Astrocyte (in vitro differentiated cells and primary cell): ENCODE measurements at places on chromosomes 3 and 15. TPM values are rescaled to one million over a fixed set of nuclear protein-coding genes. Genes with fewer than 3 reads are reported as not detected.

DNA sequence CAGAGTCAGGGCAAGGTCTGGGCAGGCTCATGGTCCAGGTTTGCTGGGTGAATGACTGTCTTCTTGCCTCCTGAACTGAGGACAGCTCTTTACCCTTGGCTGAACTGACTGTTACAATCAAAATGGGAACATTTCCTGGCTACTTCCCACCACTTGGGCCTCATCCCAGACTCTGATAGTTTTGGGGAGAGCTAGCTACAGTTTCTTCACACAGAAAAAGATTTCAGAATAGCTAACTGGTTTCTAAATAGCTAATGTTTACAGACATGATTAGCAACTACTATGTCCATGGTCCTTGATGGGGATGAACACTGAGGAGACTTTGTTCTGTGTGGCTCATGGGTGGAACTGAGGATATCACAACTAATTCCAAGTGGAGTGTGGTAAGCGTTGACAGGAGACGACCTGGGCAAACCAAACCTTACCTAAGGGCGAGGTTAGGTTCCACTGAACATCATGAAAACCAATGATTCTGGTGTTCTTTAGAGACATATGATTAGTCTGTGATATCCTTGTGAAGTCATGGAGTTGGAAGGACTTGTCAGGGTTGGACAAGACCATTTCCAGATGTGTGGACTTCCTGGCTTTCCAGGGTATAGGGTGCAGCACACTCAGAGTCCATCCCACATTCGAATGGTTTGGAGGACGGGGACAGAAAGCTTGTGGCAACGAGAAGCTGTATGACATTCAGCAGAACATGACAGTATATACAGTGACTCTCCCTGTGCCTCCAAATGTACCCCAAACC is 7.3 kb downstream of the ALPK3 start:
- DNase-seq: no peak

- DNase-seq: no peak
These were observed 27.6 kb downstream of the SLC4A7 start for GRCh38 chr3:27456554-27456953.

The PSTPIP1 gene
- total RNA-seq: not detected in 2 replicates

GRCh38 chr3:177050501-177051237 is 146.6 kb downstream of the TBL1XR1 start:
- peak; percentile 54 for DNase-seq

GRCh38 chr3:128432301-128432970 is 34.3 kb downstream of the DNAJB8 start:
- no peak for DNase-seq

DNA sequence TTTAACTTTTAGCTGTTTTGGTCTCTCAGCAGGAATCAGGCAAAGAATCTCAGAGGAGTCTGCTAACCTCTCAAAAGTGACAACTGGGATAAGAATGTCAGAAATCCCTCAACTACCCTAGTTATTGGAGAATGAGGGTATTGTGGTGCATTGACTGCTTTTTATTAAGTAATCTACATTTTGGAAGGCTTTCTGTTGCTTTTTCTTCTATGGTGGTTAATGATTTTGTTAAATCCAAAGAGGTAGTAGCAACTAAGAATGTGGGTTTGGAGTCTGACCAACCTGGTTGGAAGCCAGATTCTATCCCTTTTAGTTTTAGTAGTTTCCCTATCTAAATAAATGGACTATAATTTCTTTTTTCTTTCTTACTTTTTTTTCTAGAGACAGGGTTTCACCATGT is 94.7 kb upstream of the RNF7 start:
- DNase-seq: peak; percentile 81

The KCNMB3 gene
- 0.75 and 1.7 TPM in 2 replicates for total RNA-seq

GRCh38 chr3:5151586-5151985 is 29.5 kb downstream of the ARL8B start:
- DNase-seq: no peak

DNA sequence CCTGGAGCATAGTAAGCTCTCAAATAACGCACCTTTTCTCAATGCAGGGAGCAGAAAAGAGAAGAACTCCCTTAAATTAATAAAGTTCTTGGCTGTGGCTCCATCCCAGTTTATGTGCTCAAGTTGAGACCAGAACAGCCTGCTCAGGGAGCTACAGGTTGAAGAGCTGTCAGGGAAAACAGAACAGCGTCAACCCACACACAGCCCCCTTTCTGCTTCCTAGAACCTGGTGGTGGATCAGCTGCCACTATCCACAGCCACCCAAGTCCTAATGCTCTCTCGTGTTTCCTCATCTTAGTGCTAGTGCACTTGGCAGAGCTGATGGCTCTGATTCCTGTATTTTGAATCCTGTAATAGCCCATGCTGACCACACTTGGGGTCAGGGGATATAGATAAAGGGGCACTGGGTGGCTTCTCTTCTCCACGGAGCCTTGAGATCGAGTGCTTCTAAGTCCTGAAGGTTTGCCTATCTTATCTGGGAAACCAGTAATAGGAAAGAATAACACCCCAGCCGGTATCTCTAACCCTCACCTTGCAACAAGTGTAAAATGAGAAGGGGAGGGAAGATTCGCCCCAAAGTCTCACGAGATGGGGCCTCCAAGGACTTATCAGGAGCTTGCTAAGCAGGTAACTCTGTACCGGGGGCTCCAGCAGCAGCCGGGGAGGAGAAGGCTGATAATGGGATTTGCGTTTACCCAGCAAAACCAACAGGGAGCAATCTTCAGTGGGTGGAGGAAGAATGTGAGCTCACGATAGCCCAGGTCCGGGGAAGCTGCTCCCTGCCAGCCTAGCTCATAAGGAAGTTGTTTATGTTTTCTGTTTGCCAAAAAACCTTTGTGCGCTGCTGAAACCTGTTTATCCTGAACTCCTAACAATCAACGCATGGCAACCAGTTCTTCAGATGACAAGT is 136.2 kb upstream of the ICE2 start:
- DNase-seq: no peak

- no peak for DNase-seq
These were observed 31.1 kb downstream of the ACKR4 start for GRCh38 chr3:132628157-132628556.

The CHRNA7 gene
- total RNA-seq: 1.5 and 1.9 TPM in 2 replicates

The HYAL2 gene
- 42.9 and 45.8 TPM in 2 replicates for total RNA-seq

The GMPPB gene
- total RNA-seq: 21.4 and 24.6 TPM in 2 replicates

- no peak for DNase-seq
These were observed 8.2 kb upstream of the VGLL4 start for GRCh38 chr3:11651900-11652299.

DNA sequence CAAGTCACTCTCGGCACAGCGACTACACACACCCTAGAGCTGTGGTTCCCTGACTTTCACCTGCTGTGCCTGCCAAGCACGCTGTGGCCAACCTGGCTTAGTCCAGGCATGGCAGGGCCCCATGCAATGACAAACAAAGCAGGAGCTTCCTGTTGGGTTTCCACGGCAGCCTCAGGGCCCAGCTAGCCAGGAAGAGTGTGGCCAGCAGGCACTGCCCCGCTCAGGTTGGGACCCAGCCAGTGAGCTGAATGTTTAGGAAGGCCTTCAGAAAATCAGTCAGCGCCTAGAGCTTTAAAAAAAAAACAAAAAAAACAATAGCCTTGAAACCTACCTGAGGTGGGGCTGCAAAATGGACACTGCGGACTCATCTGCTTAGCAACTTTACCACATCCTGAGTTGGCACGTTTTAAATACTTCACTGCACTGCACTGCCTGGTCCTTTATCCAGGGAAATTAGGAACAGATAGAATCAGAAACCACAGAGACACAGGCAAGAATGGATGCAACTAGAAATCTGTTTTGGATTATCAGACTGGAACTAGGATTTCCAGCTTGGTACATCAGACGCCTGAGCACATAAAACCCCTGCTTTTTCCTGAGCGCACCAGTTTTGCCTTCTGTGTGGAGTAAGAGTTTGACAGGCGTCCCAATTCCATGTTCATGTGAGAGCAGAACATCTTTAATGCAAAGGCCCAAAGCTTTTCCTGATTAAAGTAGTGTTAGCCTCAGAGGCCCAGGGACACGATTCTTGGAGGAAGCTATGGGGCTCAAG is 36.2 kb upstream of the LDHAL6B start:
- DNase-seq: peak; percentile 63

DNA sequence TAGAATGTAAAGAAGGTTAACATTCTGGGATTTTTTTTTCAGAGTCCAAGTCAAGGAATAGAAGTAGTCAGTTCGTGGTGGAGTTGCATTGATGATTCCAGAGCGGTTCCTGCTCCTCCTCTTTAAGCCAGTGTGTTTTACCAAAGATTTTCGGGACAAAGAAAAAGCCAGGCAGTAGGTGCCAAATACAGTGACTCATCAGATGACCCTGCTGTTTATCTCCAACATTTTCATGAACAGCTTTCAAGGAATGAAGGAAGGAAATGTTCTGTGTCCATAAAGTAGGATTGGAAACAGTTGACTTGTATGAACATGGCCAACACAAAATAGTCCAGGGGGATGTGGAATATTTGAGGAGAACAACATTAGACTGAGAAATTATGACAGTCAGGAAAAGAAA is 142.4 kb upstream of the TMC3 start:
- peak; percentile 71 for DNase-seq

DNA sequence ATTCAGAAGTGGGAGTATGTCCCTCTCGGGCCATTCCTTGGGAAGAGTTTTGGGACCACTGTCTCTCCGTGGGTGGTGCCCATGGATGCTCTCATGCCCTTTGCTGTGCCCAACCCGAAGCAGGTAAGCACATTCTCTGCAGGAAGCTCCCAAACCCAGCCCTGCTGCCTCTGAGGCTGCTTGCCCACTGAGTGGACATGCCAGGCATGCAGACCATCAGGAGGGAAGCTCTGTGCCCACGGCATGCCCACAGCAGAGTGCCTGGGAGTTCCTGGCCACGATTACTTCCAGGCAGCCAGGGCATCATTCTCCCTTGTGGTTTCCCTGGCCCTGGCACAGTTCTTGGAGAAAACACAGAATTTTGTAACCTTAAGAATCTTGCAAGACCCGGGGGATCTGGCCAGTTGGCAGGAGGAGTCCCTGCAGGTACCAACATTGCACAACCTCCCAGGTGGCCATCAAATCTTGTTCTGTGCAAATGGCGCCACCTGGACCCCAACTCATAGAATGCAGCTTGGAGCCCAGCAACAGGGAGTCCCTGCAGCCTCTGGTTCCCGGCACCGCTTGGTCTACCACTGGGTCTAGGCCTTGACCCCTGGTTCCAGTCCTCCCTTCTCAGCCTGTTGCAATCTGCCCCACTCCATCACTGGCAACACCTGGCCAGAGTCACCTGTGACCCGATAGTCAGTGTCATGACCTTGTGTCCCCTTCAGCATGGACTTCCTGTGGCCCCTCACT is 20.4 kb downstream of the FAH start:
- no peak for DNase-seq

The PPP2R3A gene
- total RNA-seq: 18.7 and 19.5 TPM in 2 replicates

DNA sequence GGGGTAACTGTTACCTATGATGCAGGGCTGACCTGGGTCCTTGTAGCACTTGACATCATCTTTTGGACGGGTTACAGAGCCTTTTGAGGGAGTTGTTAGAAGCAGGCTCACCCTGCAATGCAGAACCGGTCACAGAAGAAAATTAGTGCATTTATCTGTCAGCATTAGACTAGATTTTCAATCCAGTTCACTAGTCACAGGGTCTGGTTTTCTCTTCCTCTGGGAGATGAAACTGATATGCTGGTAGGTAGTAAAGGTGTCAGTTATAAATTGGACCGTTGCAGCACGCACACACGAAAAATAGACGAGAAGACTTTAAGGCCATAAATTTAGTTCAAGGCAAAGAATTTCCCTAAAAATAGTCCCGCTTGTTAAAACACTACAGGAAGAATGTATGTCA is 532.3 kb upstream of the ATP11B start:
- no peak for DNase-seq

The CORO2B gene
- total RNA-seq: 6.2 and 7.4 TPM in 2 replicates

- peak; percentile 91 for DNase-seq
These were observed 536.9 kb downstream of the ZIC1 start for GRCh38 chr3:147945968-147946519.

DNA sequence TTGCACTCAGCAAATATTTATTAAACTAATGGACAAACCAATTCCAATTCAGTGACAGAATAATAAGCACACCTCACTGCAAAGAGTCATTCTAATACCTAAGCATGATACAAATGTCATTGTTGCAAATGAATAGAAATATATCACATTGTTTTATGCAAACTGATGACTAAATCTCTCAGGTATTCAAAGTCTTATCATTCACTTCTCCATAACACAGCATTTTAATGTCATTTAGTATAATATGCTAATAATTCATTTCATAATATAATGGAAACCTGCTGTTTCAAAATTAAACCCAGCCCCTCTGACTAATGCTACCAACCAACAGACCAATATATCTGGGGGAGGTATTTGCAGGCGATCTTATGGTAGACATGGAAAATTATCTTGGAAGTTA is 71.8 kb downstream of the FGF7 start:
- peak; percentile 31 for DNase-seq

The PROS1 gene
- total RNA-seq: 11.5 and 13.4 TPM in 2 replicates

DNA sequence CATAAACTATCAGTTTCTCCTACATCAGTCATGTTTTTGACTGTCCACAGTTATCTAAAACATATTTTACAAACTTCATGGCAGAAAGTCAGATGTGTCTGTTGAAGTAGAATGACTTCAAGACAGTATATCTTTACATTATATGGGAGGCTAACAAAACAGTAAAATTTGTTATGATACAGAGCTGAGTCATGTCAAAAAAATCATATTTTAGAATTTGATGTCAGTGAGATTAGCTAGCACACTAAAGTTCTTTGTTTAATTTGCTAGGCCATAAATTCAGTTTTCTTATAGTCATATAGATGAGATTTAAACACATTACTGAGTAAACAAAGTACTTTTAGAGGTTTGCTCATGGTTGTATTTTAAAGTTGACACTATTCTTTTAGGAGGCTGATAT is 80.3 kb upstream of the IGSF10 start:
- DNase-seq: no peak

GRCh38 chr3:175287361-175287963 is 428.3 kb downstream of the NAALADL2 start:
- no peak for DNase-seq

- peak; percentile 55 for DNase-seq
These were observed 731 bp downstream of the FYTTD1 start for GRCh38 chr3:197750396-197750831.

- peak; percentile 96 for DNase-seq
These were observed 271.8 kb upstream of the TPM1 start for GRCh38 chr15:62770752-62771151.

- DNase-seq: peak; percentile 53
These were observed 44.3 kb upstream of the CPNE4 start for GRCh38 chr3:132079147-132079546.

DNA sequence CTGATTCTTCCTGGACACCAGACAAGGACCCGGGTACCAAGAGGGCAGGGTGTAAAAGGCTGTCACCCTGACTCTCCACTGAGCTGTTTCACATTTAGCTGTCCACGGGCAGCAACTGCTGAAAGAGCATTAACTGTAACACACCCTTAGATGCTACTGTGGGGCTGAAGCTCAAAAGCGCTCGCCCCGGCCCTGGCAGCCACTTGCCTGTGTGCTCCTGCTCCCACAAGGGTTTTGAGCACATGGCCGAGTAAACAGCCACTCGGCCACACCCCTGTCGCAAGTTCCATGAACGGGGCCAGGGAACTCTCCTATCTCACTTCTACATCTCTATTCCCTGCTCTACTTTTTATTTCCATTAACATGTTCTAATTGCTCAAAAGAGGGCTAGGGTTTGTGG is 421.7 kb downstream of the TUSC7 start:
- no peak for DNase-seq

The MYL3 gene
- total RNA-seq: 0.43 and 0.89 TPM in 2 replicates

- no peak for DNase-seq
These were observed 27.7 kb downstream of the SRP14 start for GRCh38 chr15:40011303-40011702.
